Activated T-helper 1 cell treated with anti-CD3 and anti-CD28 coated beads, Interleukin-2, amount 50 U/mL, for 16 hours (primary cell): ENCODE measurements at places on chromosomes 5 and 9.

DNA sequence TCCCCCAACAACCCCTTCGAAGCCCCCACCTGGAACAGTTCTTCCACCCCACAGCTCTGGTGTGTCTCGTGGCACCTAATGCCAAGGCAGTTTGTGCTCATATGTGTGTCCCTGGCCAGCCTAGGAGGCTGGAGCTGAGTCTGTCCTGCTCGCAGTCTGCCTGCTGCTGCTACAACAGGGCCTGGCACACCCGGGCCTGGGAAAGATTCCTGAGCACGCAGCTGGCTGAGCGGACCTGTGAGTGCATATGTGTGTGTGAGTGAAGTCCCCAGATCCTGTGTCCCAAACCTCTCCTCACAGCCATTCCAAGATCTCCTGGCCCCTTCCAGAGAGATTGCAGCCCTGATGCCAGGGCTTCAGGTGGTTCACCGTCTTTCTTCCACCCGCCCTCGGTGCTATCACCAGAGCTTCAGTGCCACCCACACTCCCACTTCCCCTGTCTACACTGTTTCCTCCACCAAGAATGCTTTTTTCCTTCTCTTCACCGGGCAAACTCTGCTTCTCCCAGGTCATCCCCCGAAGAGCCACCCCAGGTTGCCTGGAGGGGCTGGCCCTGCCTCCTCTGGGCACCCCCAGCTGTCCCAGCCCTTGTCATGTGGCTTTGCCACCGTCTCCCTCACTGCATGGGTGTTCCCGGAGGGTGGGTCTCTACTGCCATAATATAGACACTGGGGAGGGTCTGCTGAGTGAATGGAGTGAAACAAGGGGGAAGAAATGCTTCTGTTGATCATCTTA lies 28.4 kb downstream of the LMX1B start:
- no peak for DNase-seq

- no peak for DNase-seq
These were observed 9.2 kb upstream of the SHOC1 start for GRCh38 chr9:111803924-111804323.

- DNase-seq, result no peak
These were observed 81.5 kb downstream of the LMNB1 start for GRCh38 chr5:126858441-126858840.

- DNase-seq, result no peak
These were observed 44.1 kb downstream of the DPYSL3 start for GRCh38 chr5:147465747-147466146.

DNA sequence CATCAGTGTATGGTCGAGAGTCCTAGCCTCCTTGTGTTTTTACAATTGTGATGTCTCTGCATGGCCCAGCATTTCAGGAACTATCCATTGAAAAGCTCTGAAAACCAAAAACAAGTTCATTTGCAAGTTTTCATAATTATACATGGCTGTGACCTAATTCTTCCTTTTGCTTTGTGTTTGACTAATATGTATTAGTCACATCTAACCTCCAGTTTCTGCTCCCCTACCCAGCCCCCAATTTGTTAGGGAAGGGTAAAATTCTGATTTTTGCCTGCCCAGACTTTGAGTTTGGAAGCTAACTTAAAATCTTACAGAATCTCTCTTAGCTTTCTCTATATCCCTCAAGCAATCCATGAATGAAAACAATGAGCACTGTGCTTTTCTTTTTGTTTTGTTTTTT lies 128.2 kb upstream of the SEMA6A start:
- DNase-seq, result no peak

DNA sequence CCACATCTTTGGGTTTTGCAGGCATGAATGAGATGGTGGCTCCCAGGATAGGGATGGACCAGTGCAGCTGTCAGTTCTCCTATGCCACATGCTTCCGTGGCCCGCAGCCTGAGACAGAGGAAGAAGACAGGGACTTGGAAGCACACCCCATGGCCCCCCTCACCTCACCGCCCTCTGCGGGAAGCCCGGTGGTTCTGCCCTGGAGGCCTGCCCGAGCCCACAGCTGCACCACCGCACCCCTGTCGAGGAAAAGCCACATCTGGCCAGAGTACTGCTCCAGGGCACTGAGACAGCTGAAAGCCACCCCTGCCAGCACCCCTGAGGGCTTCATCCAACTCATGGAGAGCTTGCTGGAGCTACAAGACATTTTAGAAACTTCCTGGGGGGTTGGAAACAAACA lies 7.6 kb upstream of the TRMT10B start:
- no peak for DNase-seq

GRCh38 chr5:121251954-121252353 lies 599.7 kb upstream of the FTMT start:
- no peak for DNase-seq

DNA sequence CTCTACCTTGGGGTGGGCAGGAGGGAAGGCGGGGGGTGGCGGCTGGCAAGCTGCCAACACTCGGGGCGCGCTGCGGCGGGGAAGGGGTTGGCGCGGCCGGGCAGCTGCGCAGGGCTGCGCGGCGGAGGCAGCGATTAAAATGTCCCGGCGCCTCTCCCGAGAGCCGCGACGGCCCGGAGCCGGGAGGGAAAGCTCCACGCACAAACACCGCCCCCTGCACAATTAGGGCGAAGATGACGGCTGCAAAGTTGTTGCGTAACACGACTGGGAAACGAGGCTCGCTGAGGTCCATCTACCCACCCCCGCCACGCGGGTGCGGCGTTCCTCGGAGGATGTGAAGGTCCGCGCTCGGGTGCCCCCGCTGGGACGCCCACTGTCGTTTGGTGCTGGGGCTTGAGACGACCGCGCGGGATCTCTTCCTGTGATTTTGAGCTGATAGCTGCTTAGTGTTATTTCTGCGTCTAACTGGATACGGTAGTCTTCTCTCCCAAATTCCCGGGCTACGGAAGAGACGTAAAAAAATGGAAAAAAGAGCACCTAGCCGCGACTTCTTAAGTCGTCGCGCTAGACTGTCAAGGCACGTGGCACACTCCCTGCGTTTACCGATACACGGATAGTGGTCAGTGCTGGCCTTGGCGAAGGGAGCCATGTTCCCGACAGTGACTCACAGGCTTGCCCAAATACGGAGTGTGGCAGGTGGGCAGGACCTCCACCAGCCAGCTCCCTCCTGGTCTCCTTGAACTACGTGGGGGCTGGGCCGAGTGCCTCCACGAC lies 958 bp upstream of the NFIL3 start:
- no peak for DNase-seq

DNA sequence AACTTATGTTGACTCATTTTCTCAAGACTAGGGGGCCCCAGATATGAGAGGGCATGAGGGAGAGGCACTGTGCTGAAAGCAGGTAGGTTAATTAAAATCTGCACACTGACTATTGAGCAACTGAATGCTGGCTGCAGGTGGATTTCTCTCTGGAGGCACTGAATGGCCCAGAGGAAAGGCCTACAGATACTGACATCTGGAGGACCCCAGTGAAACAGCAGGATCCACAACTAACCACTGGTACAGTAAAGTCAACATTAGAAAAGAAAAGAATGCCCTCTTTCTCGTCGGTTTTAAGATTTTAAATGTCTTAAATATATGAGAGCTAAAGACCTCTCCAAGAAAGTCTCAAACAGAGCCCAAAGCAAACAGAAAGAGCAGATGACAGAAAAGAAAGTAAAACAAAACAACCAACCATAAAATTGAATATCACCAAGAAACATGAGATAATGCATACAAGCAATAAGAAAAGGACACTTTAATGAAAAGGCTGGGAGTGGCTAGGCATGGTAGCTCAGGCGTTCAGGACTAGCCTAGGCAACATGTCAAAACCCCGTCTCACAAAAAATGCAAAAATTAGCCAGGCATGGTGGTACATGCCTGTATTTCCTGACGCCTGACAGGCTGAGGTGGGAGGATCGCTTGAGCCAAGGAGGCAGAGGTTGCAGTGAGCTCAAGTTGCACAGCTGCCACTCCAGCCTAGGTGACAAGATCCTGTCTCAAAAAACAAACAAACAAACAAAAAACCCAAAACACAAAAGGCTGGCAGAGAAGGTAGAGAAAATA lies 43.3 kb downstream of the PUM3 start:
- no peak for DNase-seq

DNA sequence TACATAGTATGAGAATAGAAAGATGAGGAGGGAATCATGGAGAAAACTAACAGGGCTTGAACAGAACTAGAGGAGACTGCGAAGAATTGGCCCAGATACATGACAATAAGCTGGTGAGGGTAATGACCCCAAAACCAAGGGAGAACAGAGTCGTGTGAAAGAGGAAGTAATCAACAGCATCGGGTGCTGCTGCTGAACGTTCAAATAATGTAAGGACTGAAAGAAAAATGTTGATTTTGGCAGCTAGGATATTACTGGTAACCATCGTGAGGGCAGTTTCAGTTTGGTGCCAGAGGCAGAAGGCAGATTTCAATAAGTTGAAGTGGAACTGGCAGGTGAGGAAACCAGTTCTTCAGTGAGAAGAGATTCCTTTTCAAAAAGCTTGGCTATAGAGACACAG lies 66.8 kb upstream of the SMC2 start:
- no peak for DNase-seq

- DNase-seq, result no peak
These were observed 5.5 kb downstream of the TTLL11 start for GRCh38 chr9:122087406-122088200.

DNA sequence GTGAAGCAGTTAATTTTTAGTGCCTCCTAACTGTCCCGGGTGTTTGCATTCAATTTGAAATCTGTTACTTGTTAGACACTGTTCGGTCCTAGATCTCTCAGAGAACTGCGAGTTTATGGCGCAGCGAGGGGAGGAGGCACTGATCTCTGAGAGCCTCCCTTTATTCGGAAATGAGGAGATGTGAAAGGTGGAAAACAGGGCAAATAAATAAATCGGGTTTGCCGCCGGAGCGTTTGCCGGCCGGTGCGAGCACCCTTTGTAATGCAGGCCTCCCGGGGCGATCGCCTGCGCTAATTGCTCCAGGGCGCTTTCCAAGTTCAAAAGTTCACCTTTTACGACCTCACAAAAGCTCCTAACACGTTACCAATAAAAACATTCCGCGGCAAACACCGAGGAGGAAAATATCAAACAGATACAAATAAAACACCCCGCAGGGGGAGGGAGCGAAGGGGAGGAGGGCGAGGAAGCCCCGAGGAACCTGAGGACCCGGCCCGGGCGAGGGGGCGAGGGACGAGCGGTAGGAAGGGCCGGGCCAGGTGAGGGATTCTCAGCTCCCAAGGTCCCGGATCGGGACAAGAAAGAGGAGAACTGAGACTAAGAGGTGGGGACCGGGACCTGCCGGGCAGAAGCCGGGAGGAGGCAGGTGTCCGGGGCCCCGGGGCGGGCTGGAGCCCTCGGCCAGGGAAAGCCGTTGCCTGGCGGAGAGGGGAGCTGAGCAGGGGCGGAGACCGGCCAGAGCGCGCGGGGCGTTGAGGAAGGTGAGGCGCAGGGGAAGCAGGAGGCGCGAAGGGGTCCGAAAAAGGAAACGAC lies 1.4 kb downstream of the NR6A1 start:
- no peak for DNase-seq

- DNase-seq, result no peak
These were observed 84.7 kb upstream of the TNFSF8 start for GRCh38 chr9:115015018-115015635.

DNA sequence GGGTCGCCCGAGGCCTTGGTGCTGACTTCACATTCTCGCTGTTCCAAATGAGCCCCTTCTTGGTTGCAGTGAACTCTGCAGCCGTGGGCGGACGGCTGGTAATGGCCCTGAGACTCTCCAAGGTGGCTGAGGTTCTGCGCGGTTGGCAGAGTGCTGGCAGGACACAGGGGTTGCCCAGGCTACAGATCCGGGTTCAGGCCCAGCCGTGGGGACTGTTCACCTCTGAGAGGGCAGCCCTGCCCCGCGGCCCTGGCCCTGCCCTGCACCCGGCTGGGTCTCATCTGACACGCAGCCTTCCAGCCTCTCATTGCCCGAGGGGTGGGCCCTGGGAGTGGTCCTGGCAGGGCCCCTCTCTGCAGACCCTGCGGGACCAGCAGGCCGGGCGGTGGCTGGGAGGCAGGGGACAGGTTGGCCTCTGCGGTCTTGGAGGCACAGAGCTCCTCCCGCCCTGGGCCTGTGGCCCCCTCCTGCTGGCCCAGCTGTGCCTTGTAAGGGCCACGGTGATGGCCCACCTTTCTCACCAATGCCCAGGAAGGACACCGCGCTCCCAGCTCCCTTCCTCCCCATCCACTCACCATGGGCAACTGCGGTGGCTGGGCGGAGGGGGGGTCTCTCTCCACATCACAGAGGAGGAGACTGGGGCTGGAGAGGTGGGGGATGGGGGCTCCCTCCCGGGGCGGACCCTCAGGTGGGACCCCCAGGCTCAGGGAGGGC lies 51.6 kb downstream of the AHRR start:
- DNase-seq, result no peak

GRCh38 chr9:91680106-91680505 lies 256.5 kb upstream of the NFIL3 start:
- no peak for DNase-seq

DNA sequence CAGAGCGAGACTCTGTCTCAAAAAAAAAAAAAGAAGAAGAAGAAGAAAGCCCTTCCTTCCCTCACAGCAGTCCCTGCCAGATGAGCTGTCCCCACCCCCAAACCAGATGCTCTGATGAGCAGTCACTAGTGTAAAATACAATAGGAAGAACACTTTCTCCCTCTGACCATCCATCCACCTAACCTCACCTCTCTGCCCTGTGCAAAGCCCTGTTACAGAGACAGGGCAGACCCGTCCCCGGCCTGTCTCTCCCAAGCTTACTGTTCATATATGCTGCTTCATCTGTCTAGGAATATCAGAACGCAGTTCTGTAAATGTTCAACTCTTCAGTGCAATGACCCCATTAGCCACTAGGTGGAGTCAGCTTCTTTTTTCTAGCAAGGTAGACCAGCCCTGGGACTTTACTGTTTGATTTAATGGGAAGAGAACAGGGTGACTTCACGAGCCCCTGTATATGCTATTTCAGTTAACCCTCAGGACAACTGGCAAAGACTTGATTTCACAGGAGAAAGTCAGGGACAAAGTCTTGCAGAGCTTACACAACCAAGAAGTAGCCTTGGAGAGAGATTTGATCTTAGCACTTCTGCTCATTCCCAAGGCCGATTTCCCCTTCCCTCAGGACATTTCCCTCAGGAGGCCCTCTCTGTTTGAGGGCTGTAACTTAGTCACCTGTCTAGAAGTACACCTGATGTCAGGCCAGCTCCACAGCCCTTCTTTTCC lies 14.9 kb upstream of the FGFR4 start:
- no peak for DNase-seq

DNA sequence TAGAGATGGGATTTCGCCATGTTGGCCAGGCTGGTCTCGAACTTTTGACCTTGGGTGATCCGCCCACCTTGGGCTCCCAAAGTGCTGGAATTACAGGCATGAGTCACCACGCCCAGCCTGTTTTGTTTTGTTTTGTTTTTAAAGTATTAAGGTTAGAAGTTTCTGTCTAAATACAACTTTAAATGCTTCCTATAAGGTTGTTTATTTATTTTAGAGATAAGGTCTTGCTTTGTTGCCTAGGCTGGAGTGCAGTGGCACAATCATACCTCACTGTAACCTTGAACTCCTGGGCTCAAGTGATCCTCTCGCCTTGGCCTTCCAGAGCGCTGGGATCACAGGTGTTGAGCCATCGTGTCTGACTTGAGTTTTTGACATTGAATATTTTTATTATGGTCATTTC lies 11.4 kb downstream of the MRRF start:
- DNase-seq, result no peak

DNA sequence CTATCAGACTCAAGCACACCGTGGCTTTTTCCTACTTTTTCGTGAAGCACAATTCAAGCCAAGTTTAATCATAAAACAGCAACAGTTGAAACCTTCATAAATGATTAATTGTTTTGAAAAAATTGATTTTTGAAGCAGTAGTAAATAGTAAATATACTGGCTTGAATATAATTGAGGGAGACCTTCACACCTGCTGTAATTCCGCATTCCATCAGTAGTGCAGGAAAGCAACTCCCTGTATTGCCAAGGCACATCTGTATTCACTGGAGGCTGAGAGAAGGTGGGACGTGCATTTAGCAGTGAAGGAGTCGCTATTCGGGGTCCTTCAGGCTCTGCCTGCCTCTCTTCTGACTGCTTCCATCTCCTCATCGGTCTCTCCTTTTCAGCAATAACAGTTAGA lies 203.8 kb downstream of the ZSWIM6 start:
- DNase-seq, result no peak
